Stimulated activated CD8-positive, alpha-beta memory T cell treated with anti-CD3 and anti-CD28 coated beads, Interleukin-7, amount 100 ng/mL, for 48 hours (primary cell): ENCODE measurements at places on chromosomes 4 and X.

- DNase-seq, result no peak
These were observed 57.4 kb downstream of the ANTXR2 start for GRCh38 chr4:80015407-80016189.

DNA sequence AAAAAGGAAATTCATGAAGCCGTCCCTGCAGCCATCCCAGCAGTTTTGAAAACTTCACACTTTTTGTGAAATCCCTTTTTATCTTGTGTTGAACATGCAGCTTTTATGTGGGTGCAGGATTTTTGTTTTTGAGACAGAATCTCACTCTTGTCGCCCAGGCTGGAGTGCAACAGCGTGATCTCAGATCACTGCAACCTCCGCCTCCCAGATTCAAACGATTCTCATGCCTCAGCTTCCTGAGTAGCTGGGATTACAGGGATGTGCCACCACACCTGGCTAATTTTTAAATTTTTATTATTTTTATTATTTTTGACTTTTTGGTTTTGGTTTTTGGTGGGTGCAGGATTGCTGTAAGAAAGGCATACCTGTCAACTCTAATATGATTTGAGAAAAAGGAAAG lies 8.0 kb upstream of the MSMO1 start:
- no peak for DNase-seq

- DNase-seq, result no peak
These were observed 56.8 kb downstream of the SMIM20 start for GRCh38 chr4:25970691-25971432.

GRCh38 chr4:142535009-142535408 lies 311.1 kb downstream of the INPP4B start:
- no peak for DNase-seq

DNA sequence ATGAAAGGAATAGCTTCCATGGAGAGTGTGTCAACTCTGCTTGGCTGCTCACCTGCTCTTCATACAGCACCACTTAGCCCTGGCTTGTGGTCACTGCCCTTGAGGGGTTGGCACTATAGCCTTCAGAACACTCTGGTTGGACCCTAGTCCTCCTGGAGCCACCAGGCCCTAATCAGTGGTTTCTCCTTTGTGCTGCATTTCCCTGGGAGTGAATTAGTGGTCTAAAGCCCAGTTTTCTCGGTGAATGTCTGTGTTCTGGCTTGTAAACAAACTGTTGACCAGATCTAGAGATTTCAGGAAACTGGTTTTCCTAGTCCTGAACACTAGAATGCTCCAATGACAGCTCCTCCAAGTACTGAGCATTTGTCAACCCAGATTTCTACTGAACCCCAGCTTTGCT lies 28.6 kb upstream of the TMEM154 start:
- no peak for DNase-seq

GRCh38 chr4:74716436-74716765 lies 77.9 kb downstream of the BTC start:
- DNase-seq, result no peak

DNA sequence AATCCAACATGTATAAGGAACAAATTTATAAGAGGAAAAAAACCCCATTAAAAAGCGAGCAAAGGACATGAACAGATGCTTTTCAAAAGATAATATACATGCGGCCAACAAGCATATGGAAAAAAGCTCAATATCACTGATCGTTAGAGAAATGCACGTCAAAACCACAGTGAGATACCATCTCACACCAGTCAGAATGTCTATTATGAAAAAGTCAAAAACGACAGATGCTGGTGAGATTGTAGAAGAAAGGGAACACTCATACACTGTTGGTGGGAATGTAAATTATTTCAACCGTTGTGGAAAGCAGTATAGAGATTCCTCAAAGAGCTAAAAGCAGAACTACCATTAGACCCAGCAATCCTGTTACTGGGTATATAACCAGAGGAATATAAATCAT lies 465.4 kb downstream of the TMA16 start:
- no peak for DNase-seq

GRCh38 chrX:102341867-102342266 lies 94.9 kb downstream of the NXF2 start:
- no peak for DNase-seq

DNA sequence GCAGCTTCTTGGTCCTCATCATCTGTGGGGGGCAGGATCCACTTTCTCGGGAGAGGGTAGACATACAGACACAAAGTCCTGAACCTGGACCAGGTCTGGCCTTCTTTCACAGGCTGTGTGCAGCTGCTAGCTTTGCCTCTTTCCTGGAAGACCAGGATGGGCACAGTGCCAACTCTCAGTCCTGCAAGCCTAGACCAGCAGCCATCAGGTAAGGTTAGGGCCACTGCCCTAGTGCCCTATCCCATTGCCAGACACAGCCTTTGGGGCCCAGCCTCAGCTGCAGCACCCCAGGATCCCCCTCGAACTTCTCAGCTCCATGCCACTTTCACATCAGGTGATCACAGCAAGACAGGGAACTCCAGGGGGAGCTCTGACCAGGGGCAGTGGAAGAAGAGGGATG lies 38.4 kb downstream of the ZNF185 start:
- DNase-seq, result no peak

DNA sequence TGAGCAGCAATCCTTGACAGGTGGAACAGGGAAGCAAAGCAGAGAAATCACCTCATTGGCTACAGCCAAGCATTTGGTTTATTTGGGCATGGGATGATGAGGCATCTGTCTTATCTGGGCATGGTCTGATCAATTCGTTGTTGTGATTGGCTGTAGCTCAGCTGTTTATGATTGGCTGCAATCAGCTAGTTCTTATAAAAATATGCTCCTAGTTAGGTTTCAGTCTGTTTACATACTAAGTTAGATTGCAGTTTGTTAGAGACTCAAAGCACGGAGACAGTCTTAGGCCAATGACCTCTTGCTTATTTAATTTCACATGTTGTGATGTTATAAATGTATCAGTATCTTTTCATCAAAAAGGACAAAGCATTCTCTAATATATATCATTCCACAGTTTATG lies 312.0 kb downstream of the PDGFC start:
- no peak for DNase-seq
